ENCODE measurements at places on chromosomes 7 and 10. TPM values are rescaled to one million over a fixed set of nuclear protein-coding genes. Genes with fewer than 3 reads are reported as not detected.

GRCh38 chr10:10437886-10438285 lies 579.8 kb upstream of the CELF2 start:
- no peak for DNase-seq

DNA sequence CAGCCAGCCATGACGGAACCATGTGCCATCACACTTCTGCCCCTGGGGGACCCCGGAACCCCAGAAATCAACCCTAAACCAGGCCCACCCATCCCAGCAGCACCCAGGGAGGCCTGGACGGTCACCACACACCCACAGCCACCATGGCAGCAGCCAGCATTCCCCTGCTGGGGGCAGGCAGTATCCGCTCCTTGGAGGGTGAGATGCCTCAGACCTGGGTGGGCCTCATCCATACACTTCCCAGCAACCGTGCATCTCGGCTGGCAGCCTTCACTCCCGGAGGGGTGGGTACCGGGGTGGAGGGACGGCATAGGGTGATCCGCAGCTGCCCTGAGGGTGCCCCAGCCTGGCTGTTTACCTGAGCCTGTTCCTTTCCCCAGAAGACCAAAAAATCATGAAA lies 69.1 kb upstream of the FAM20C start:
- DNase-seq: no peak

DNA sequence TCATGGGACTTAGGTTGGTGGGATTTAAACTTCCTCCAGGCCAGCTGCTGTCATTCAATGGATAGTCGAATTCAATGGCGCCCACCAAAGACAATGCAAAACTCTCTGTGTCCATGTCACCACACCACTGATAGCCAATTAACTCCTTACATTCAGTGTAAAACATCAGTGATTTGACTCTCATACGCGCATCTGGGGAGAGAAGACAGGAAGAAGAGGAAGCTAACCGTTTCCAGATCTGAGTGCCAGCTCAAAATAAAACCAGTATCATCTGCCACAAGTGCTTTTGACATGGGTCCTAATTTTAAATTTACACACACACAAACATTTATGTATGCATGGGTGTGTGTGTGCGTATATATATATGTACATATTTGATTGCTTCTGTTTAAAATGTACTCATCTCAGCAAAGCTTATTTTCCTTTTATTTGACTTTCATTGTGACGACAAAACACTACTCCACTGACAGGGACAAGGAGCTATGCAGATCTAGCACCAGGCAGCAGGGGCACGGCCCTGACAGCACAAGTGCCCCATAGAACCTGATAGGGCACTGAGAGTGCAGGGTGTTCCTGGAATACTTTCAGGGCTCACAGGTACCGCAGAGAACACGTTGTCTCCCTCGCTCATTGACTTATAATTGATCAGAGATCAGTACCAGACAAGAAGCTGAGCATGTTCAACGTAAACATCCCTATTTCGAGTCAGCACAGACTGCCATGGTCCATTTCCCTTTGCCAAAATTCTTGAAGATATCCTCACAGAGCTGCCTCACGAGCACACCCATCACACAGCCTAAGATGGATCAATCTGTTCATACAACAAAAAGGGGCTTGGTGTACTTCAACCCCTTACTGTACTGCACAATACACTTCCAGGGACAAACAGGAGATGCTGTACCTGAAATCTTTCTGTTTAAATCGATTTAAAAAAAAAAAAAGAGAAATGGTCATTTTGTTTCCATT lies 176.1 kb downstream of the COBL start:
- DNase-seq: peak; percentile 60

DNA sequence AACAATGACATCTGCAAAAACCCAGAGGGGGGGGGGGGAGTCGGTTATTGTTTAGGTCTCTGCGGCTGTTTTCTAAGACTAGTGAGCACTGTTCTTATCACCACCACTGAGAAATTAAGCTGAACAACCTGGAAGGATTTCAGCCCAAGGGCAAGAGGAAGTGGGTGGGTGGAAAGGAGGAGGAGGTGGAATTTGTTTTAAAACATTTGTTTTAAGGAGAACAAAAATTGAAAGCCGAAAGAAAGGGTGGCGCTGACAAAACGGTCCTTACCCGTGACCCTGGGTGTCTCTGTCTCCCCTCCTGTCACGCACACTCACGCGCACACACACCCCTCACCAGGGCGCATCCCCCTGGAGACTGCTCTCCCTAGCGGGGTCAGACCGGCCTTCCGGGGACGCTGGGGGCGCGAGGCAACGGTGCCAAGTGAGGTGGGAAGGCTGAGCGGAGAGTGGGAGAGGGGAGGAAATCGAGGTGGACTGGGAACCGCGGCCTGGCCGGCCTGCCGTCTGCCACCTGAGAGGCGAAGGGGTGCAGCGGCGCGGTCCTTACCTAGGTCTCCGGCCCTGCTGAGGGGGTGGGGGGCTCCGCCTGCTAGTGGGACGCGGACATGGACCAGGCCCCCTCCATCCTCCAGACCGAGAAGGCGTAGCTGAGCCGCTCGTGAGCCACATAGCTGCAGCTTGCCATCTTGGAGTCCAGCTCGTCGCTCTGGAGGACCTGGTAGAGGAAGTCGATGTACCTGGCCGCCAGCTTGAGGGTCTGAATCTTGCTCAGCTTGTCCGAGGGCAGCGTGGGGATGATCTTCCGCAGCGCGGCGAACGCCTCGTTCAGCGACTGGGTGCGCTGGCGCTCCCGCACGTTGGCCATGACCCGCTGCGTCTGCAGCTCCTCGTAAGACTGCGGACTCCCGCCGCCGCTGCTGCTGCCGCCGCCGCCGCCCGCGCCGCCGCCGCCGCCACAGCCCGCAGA lies 1.0 kb downstream of the TWIST1 start:
- DNase-seq: peak; percentile 43

- DNase-seq: no peak
Measured at GRCh38 chr7:67267914-67268313, 271.3 kb downstream of the TYW1 start.

GRCh38 chr7:140945940-140946339 lies 21.2 kb upstream of the BRAF start:
- no peak for DNase-seq

DNA sequence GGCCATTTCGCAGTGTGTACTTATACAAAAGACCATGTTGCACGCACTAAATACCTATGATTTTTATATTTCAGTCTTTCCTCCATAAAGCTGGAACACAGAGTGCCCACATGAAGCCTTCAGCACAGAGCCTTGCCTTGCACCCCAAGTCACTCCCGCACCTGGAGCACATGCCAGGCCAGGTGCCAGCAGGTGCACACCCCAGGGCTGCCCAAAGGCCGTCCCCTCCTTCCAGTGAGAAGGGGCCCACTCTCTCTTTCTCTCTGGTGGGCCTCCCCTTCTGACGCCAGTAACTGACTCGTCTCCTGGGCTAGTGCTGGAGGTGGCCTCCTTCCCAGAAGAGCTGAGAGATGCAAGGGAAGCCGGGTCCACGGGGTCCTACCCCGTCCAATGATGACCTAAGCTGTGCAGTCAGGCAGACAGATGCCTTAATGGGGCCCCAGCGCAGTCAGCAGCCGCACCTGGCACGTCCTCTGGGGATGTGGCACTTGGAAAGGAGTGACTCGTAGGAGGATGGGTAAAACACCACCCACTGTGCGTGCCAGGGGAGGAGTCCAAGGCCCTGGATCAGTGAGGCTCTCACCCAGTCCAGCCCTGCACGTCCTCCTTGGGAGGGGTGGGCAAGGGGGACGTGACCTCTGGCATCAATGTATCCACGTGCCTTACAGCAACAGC lies 17.7 kb upstream of the SHH start:
- no peak for DNase-seq

DNA sequence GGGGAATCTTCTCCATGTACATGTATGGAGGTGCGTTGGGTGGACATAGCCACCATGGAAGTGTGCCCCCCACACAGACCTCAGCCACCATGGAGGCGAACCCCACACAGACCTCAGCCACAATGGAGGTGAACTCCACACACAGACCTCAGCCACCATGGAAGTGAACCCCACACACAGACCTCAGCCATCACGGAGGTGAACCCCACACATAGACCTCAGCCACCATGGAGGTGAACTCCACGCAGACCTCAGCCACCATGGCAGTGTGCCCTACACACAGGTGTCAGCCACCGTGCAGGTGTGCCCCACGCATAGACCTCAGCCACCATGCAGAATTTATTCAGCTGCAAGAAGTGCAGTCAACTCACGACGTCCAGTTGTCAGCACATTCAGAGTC lies 339.7 kb downstream of the ACTR3B start:
- DNase-seq: no peak

- DNase-seq: no peak
Measured at GRCh38 chr7:32447218-32447617, 43.0 kb downstream of the LSM5 start.

- DNase-seq: no peak
Measured at GRCh38 chr7:157572622-157573021, 235.8 kb downstream of the DNAJB6 start.

DNA sequence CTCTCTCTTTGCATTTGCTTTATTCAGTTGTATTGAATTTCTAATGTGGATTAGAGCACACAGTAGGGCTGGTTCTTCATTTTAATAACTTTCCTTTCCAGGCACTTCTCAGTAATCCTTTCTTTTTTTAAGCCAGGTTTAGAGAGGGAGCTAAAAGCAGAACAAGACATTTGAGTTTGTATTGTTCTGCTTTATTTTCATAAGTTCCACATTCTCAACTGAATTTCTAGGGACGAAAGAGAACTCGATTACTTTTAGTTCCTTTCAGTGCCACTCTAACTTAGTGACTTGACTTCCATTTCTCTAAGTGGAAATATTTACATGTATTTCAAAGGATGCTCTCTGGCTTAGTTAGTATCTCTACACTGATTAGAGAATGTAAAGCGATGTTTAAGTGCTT lies 145.6 kb downstream of the EXOC4 start:
- no peak for DNase-seq

DNA sequence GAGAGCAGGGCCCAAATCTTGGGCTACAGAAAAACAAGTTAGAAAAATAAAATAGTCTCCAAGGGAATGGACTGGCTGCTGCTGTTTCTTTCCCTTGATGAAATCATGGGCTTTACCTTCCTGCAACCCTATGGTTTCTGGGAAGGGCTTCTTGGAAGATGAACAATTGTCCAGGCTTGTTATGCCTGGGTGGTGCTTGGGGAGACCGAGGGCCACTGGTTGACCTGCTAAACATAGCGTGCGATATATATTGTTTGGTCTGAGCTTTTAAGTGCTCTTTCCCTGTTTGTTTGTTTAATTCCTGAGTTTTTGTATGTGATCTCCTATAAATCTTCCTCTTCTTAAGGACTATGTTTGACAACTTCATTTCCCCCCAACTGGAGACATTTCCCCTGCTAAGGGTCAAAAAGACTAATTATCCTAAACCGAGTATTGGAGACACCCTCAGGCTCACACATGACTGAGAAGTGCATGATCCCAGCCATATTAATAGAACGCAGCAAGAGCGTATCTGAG lies 37.9 kb downstream of the SLC25A28 start:
- no peak for DNase-seq

DNA sequence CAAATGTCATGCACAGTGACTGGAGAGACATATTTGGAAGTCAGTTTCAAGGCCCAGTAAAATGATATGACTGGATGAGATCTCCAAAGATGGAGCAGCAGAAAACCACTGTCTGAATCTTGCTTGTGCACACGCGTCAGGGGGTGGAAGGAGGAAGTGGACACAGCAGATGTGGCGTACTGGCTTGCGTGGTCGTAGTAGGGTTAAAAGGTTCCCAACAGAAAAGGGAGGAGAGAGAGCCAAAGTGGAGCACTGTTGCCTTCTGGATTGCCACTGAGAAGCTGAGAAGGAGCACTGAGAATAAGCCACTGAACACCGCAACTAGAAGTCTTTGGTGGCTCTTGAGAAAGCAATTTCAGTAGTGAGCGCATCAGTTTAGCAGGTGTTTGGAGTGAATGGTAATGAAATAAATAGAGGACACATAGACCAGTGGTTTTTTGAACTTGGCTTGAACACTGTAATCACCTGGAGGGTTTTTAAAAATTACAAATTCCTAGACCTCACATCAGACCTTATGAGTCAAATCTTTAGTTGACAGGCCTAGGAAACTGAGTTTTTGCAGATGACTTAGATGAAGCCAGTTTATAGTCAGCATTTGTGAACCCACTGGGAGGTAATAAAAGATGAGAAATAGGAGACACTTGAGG lies 227.3 kb downstream of the PTEN start:
- no peak for DNase-seq

GRCh38 chr10:96513698-96514561 lies at the start of gene TLL2:
Gene TLL2, minus strand, starts transcription at chr10:96513926. Its CDS starts 241 bp downstream, at chr10:96513685.
- peak; percentile 94 for DNase-seq

DNA sequence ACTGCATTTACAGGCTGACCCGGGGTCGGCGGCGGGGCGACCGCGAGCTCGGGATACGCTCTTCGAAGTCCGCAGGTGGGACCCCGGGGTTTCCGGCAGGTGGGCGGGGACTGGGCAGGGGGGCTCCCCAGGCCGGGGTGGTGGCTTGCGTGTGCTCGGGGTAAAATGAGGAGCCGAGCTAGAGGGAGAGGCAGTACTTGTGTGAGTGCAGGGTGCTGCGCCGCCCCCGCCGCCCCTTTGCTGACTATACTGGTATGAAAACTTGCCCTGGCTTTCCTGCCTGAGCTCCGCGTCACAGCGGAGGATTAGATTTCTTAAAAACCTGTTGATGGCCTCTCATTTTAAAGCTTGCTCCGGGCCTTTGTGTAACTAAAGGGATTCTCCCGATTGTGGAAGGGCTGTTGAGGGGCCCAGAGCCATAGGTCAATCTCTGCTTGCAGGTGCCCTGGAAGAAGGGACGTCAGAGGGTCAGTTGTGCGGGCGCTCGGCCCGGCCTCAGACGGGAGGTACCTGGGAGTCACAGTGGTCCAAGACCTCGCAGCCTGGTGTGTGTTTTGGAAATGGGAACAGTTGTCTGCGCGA lies 488 bp downstream of the ARMC10 start:
- DNase-seq: peak; percentile 67

DNA sequence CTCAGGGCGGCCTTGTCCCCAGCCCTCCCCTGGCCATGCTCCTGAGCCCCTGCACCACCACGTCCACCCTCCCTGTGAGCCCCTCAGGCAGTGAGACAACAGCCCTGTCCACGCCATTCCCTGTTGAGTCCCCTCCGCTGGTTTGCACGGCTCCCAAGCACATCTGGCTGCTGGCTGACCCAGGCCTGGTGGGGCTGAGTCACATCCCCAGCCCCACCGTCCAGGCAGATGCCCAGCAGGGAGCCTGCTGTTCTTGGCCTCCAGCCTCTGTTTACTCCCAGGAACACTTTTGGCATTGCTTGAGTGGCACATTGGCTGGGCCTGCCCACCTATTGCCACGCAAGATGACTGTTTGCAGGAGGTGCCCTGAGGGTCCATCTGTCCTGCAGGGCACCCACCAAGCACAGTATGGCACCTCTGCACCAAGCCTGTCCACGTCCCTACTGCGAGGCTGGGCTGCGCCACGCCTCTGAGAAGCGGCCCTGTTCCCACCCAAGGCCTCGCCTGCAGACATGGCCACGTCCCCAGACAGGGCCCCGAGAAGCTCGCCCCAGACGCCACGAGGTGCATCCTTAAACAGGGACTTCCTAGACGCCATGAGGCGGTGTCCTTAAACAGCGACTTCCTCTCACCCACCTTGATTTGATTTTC lies 48.4 kb upstream of the INPP5A start:
- DNase-seq: peak; percentile 22

ZNF438 gene
- 13.0 TPM for total RNA-seq

FKBP6 gene
- not detected for total RNA-seq

GIMAP2 gene
- 4.7 TPM for total RNA-seq

ZNF503 gene
- 6.8 TPM for total RNA-seq

IL2RA gene
- 2.3 TPM for total RNA-seq

OR2A7 gene
- total RNA-seq: 0.51 TPM

C10orf67 gene
- 0.54 TPM for total RNA-seq

GIMAP1 gene
- 5.6 TPM for total RNA-seq

MYL10 gene
- not detected for total RNA-seq

FFAR4 gene
- total RNA-seq: 0.16 TPM

EXOC4 gene
- 32.5 TPM for total RNA-seq

Data from Right ventricle myocardium superior (tissue), 1 donor.